ENCODE measurements at places on chromosomes 11 and 22.
A peak's percentile ranks its signal among the peaks of the same experiment; 100 is the strongest.

DNA sequence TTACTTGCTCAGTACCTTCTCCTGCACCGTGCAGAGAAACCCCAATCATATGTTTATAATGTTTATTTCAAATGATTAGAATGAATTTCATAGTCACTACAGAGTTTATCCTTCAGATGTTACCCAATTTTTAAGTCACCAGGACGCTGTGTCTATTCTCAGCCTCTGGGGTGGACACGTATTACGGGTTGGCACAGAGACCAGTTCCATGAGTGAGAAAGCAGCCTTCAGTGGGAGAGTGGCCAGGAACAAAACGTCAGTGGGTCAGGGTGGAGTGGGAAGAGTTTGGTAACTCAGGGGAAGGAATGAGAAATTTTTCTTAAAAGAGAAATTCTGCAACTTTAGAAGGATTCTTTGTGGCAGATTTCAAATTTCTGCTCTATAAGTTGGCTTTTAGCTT is 77.1 kb upstream of the MTMR2 start:
- DNase-seq: no peak

- no peak for DNase-seq
Observed at GRCh38 chr11:26027887-26028286, 304.0 kb upstream of the ANO3 start.

DNA sequence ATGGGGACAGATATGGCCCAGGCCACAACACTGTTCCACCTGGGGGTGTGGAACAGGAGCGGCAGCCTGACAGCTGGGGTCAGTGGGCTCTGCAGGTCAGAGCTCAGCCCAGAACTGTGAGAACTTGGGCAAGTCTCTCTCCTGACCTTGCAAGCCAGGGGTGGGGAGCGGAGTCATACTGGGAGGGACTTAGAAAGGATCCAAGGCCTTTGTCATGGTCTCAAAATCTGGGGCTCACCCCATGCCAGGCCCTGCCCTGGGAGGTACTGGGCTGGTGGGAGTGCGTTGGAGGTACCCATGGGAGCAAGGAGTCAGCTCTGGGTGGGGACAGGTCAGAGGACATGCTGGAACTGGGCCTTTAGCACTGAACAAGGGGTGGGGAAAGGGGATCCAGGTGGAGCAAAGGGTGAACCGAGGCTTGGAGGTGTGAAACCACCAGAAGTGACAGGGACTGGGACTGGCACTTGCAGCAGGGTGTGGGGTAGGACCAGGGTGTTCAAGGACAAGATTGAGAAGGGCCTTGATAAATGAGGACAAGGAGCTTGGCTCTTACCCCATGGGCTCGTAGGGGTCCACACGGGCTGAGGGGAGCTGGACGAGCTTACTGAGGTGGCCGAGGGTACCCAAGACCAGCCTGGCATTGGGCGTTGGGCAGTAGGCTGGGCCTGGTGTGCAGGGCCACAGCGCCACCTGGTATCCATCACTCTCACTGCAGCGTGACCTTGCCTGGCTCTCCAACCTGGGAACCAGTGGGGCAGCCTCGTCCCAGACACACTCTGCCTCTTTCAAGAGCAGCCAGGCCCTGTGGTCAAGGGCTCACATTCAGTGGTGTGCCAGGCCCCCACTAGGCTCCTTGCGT is 7.4 kb upstream of the PMM1 start:
- DNase-seq: peak; percentile 33

- no peak for DNase-seq
Observed at GRCh38 chr22:33779243-33779642, 141.0 kb downstream of the LARGE1 start.

DNA sequence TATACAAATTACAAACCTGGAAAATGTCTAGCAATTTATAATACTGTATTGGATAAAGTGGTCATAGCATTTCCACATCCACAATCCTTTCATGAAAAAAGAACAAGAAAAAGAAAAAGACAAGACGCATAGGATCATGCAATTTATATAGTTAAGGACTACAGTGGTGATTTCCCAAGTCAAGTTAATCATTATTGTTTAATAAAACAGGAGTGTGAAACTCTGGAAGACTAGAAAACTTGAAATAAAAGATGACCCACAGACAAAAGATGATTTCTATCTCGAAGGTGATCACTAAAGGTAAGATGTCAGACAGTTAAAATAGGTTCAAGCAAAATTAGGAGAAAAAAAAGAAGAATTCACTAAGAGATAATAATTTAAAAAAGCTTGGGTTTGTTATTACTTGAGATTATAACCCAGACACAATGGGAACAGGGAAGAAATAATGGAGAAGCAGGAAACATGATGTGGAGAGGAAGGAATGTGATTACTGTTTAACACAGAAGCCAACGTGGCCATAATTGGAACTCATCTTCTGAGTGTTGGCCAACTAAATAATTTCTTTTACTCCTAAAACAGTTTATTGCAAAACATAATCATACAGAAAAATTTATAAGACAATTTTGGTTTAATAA is 441.2 kb upstream of the ANO3 start:
- DNase-seq: peak; percentile 18

- DNase-seq: no peak
Observed at GRCh38 chr11:17771415-17771814, 36.8 kb downstream of the KCNC1 start.

DNA sequence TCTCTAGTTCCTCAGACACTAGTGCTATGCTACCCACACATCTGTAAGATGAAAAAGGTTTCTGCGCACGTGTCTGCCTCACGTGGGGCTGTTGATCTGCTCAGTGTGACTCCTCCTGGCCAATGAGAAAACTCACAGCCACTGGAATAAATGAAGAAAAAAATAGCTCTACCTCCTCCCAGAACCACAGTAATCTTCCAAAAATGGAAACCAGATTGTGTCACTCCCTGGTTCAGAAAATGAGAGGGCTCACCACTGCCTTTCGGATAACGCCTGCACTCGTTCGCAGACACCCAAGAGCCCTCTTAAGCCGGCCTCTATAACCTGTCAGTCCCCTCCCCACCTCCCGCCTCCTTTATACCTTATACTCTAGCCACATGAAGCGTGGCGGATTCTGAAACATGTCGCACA is 5.1 kb downstream of the APBB1 start:
- DNase-seq: peak; percentile 56

- peak; percentile 27 for DNase-seq
Observed at GRCh38 chr11:61516675-61517572, 8.4 kb downstream of the LRRC10B start.

- DNase-seq: peak; percentile 87
Observed at GRCh38 chr11:6320411-6321155, at the start of gene CAVIN3. TSS of gene CAVIN3 (minus strand) at chr11:6320501. CDS start at chr11:6320476, 25 bp downstream.

GRCh38 chr11:69674267-69674885 is 777 bp downstream of the LTO1 start:
- peak; percentile 70 for DNase-seq

DNA sequence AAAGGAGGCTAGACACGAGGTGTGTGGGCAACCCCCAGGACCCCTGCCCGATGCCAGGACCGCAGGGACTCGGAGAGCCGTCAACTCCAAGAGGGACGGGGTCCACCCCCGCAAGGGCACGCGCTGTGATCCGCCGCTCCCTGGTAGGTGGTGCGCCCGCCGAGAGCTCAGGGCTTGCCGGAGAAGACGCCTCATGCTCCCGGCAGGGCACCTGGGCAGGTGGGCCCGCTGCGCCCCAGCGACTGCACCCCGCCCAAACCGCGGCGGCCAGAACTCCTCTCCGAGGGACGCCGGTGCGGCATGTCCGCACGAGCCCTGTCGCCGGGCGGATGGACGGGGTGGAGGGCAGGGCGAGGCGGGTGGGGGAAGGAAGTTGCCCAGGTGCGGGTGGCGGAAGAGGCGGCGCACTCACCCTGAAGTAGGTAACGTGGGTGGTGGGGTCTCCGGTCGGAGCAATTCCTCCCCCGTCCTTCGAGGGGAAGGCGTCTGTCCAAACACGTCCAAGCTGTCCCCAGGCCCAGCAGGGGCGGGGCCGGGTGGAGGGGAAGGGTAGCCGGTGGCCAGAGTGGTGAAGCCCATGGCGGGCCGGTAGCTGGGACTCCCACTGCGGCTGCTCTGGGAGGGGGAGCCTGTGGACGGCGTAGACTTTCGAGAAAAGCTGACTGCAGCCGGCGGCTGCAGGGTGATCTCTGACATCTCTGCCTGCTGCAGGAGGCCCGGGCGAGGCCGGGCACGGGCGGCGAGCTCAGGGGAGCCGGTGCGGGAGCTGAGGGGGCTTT is 37.2 kb downstream of the IGSF9B start:
- DNase-seq: no peak

DNA sequence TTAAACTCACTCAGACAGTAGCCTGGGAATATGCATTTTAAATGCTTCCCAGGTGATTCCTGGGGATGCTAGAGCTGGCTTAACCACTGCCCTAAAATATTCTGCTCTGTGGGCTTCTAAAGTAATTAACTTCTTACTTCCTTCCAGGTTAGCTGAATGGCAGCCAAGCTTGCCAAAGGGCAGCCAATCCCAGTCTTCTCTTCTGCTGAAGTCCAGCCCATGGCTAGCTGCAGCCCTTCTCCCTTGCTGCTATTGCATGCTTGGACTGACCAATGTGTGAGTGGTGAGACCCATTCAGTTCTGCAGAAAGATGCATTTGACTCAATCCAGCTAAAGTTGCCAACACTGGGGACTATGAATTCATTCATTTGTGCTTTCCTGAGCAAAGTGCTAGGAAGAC is 411.9 kb downstream of the SOX6 start:
- DNase-seq: no peak

DNA sequence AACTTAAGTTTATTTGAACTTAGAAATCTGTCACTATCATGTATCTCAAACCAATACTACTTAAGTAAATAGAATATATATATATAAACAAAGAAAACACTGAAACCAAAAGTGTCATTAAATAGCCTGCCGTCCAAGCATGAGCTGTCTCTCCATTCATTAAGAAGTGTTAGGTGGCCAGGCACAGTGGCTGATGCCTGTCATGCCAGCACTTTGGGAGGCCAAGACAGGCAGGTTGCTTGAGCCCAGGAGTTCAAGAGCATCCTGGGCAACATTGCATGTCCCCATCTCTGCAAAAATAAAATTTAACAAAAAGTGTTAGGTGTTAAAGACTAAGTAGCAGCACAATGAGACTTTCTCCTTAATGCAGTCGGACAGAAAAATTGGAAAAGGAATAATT is 14.0 kb downstream of the CD6 start:
- DNase-seq: no peak

DNA sequence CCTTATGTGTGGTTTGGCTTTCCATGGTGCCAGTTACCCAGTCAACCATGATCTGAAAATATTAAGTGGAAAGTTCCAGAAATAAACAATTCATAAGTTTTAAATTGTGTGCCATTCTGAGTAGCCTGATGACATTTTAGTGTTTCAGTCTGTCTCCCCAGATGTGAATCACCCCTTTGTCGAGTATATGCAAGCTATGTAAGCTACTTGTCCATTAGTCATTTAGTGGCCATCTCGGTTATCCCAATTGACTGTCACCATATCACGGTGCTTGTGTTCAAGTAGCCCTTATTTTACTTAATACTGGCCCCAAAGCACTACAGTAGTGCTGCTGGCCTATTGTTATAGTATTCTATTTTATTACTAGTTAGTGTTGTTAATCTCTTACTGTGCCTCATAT is 44.9 kb downstream of the ATG16L2 start:
- no peak for DNase-seq

GRCh38 chr11:79235696-79236095 is 205.1 kb downstream of the TENM4 start:
- no peak for DNase-seq

DNA sequence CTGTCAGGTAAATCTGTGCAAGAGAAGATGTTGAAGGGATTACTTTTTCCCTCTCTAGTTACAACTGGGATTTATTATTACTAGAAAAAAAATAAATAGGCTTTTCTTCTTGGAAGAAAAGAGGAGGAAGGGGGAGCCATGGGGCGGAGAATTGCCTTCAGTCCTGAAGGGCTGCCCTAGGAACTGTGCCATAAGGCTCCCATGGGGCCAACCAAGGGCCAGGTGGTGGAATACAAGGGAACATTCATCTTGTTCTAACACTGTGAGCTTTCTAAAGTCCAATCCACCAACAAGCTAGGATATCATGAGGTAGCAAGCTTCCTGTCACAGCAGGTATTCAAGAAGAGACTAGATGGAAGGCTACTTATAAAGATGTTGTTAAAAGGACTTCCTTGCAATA is 24.8 kb upstream of the NRIP3 start:
- DNase-seq: no peak

DNA sequence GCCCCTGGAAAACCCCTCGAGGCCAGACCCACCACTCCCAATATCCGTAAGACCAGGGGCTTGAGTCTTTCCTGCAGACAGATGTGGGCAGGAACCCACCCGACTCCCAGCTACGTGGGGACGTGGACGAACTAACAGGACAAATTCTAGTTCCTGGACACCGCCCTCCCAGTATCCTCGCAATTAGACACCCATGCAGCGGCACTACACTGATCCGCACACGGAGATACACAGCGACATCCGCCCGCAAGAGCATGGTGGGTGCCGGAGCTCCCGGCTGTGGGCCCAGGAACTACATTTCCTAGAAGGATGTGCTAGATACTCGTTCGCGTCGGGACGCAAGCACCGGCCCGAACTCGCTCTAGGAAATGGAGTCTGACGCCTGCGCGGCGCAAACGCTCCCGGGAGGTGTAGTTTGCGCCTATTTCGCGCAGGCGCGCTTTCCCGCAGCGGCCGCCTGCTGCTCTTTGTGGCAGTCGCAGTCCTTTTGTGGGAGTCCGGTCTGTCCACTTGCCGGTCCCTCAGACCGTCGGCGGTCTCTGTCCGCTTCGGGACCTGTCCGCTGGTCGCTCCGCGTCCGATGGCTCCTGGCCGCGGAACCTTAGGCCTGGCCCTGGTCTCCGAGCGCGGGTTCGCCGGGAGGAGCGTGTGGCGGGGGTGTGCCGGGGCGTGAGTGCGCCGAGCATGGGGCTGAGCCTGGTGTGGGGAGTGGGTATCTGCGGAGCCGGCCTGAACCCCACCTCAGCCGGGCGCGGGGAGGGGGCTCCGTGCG is at the start of gene ZNF74:
Gene ZNF74 (plus strand): TSS at position 447 of the 772 bp plus-strand sequence. CDS start 478 bp downstream, outside the sequence.
- peak; percentile 94 for DNase-seq

GRCh38 chr11:44708523-44709280 is 18.1 kb upstream of the TSPAN18 start:
- no peak for DNase-seq

DNA sequence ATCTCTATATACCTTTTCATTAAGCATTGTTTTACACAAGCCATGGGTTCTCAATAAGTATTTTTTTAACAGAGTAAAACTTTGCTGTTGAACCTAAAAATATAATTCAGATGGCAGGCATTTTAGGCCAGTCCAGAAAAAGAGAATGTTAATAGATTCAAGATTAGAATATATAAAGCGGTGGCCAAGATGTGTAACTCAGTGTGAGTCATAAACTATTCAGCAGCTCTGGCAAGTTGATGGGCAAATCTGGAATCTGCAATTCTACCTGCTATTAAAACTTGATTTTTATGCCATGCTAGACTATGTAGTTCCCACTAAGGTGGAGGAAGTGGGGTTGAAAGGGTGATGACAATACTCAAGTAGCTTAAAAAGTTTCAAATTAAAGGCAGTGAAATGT is 45.4 kb downstream of the CASP12 start:
- DNase-seq: peak; percentile 14

- DNase-seq: peak; percentile 57
Observed at GRCh38 chr22:40714499-40715337, 35.4 kb downstream of the MCHR1 start.

- no peak for DNase-seq
Observed at GRCh38 chr11:792535-792821, 2.6 kb upstream of the CEND1 start.
